ENCODE measurements at places on chromosomes 12 and 14.

DNA sequence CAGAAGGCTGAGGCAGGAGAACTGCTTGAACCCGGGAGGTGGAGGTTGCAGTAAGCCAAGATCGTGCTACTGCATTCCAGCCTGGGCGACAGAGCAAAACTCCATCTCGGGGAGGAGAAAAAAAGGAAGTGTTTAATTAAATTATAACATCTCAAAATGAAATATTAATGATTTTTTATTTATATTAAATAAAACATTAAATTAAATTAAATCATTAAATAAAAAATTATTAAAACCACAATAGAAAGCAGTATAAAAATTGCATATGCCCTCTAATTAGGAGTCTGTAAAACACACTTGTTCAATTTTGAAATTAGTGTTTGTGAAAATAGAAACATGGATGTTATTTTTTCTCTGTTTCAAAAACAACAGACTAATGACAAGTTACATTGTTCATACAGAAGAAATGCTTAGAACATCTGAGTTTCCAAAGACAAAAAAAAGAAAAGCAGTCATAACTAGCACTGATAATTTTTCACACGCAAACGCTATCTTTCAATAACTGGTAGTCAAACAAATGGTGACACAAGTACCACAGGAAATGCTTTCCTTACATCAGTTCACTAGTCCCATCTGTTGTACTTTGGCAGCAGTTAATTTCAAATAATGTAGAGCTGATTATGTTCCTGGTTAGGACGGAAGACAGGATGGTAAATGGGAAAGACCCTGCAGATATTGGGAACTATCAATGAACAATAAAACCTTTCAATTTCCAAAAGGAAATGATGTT is 54.9 kb downstream of the HECTD4 start:
- DNase-seq: no peak

DNA sequence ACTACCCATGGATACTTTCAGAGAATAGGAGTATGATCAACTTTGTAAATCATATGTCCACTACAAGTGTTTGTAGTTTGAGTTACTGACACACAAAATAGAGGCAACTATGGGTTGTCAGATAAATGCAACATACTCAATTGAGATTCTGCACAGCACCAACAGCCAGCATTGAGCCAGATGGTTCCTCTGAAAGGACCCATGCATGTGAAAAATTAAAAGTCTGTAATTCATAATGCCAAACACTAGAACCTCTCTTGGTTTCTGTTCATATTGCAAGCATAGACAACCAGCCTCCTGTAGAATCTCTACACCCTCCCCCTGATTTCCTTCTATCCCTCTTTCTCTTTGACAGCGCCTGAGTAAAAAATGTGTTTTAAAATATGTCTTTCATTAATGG is 831.0 kb downstream of the C12orf50 start:
- DNase-seq: no peak

GRCh38 chr12:19382111-19382526 is 57.2 kb upstream of the AEBP2 start:
- DNase-seq: no peak

- no peak for DNase-seq
Measured at GRCh38 chr14:80077262-80077661, 134.0 kb downstream of the DIO2 start.
